Calu3 (cell line): ENCODE measurements at places on chromosomes 7 and 10. TPM values are rescaled to one million over a fixed set of nuclear protein-coding genes. Genes with fewer than 3 reads are reported as not detected.

Gene VIPR2
- total RNA-seq: not detected in 2 replicates

Gene NPY
- not detected in 2 replicates for total RNA-seq

Gene PON1
- 0.71 TPM in 1 of 2 replicates, not detected in the other for total RNA-seq

Gene ASIC3
- 11.7 and 13.6 TPM in 2 replicates for total RNA-seq

Gene NRP1
- 96.3 and 99.1 TPM in 2 replicates for total RNA-seq

Gene ZNF736
- 8.6 and 9.2 TPM in 2 replicates for total RNA-seq

Gene DIP2C
- total RNA-seq: 11.0 and 13.2 TPM in 2 replicates

Gene ADIRF
- total RNA-seq: 2.2 TPM in 1 of 2 replicates, not detected in the other
